ENCODE measurements at places on chromosomes 11 and 22.

- no peak for DNase-seq
These were observed 38.2 kb upstream of the EED start for GRCh38 chr11:86206337-86206695.

DNA sequence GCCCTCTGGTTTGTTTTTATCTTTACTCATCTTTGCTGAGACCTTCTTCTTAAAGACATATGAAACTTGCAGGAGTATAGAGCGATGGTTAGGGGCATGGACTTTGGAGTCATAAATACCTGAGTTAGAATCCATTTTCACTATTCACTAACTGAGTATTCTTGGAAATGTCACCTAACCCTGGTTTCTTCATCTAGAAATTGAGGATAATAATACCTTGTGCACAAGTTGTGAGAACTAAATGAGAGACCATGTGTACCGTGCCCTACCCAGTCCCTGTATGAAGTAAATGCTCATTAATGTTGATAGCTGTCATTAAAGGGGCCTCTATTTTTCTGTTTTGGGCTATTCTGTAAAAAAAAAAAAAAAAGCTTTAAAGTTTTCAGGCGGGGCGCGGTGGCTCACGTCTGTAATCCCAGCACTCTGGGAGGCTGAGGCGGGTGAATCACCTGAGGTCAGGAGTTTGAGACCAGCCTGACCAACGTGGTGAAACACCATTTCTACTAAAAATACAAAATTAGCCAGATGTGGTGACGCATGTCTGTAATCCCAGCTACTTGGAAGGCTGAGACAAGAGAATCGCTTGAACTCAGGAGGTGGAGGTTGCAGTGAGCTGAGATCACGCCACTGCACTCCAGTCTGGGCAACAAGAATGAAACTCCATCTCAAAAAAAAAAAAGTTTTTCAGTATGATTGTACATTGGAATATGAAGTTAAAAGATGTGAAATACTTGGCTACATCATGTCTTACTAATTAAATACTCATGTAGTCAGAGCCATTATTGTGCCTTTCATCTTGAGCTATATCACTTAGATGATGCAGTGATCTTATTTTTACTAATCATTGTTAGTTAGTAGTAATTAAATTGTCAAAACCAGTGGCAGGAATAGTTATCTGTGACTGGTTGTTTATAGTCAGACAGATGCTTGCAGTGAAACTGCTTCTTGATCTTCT, 95.0 kb downstream of the AMOTL1 start:
- DNase-seq = no peak

- no peak for DNase-seq
These were observed 6.1 kb downstream of the CLDN5 start for GRCh38 chr22:19517919-19518611.

GRCh38 chr11:133942577-133942976, 14.2 kb downstream of the IGSF9B start:
- no peak for DNase-seq

DNA sequence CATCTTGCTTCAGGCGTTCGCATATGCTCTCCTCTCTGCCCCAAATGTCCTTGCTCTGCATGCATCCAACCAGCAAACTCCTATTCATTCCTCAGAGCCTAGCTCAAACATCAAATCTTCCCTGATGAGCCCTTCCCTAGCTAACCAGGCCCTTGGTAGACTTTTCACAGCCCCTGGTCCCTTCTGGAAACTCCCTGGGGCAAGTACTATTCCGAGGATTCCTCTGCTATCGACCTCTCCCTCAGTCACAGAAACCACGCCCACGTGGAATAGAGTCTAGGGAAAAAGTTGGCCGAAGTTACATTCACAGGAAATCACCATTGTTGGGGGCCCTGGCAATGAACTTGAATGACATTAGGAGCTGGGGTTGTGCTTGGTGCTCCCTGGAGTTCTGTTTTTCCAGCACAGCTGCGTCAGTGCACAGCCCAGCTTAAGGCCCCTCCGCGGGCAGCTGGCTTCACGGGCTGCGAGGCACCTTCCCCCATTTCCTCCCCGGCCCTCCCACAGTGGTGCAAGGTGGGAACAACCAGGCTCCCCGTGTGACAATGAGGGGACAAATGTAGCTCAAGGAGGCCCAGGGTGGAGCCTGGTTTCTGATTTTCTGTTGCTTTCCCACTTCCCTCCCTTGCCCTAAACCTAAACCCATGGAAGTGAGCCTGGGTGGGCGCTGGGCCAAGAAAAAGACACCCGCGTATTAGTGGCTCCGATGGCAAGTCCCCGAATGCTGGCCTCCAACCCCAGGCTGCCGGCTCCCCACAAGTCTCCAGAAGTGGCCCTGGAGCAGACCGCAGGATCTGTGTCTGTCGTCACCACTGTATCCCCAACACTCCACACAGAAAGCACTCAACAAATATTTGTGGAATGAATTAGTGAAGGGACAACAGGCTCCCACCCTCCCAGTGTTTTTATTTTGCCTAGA, 4.3 kb upstream of the ATP5MGL start:
- no peak for DNase-seq

GRCh38 chr11:35077709-35078469, 61.1 kb upstream of the CD44 start:
- DNase-seq = peak; percentile 56

DNA sequence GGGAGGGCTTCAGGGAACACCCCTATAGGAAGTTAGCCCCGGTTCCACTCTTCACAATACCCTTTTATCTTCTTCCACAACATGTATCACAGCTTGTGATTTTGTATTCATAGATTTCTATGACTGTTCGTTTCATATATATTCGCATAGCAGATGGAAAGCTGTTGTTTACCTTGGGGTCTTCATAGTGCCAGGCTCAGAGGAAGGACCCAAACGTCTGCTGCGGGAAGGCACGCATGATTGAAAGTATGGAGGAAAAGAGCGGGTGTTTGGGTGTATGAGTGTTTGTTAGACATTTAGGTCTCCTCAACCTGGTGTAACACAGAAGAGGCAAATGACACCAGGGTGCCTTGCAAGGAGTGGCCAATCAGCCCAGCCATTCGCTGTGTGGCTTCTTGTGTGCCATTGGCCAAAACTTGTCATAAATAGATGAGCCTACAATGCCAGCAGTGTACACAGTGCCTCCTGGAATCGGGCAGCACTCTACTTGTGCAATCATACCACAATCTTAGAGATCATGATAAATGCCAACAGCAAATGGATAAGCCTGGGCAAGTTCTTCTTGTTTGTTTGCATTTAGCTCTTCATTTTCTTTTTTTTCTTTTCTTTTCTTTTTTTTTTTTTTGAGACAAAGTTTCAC, 10.9 kb upstream of the ADA2 start:
- no peak for DNase-seq

GRCh38 chr11:86103808-86104207, 34.9 kb upstream of the PICALM start:
- DNase-seq = no peak

DNA sequence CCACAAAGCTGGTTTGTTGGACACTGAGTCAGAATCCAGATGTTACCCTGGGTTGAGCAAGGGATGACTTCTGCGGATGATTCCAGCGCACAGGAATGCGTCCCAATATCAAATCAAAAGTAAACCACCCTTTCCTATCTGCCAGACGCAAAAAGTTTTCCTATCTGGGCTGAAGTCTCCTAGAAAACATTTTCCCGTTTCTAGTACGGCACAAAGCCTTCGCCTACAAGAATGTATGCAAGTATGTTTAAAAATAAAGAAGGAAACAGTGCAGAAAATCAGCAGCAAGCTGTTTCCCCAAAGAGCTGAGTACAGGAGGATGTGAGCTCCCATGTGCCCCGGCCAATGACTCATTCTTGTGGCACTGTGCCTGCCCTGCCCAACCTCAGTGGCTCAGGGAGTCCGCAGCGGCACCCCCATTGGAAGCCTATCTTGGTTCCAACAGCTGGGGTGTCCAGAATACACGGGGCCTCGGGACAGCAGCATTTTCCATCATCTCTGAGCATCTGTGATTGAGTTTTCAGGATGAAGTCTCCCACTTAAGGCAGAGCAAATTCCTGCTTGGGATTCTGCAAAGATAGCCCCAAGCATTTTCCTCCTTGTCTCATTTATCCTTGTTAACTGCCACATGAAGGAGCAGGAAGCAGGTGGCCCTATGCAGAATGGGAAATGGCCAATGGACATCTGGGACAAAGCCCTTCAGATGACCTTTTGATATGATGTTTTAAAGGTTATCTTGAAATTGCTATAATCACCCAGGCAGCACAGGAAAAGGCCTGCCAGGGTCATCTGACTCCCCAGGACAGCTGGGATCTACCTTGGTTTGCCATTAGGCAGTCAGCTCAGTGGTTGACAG, 17.5 kb downstream of the KCNJ5 start:
- peak; percentile 86 for DNase-seq

GRCh38 chr11:9701799-9702198, 37.9 kb downstream of the SWAP70 start:
- DNase-seq = peak; percentile 5

DNA sequence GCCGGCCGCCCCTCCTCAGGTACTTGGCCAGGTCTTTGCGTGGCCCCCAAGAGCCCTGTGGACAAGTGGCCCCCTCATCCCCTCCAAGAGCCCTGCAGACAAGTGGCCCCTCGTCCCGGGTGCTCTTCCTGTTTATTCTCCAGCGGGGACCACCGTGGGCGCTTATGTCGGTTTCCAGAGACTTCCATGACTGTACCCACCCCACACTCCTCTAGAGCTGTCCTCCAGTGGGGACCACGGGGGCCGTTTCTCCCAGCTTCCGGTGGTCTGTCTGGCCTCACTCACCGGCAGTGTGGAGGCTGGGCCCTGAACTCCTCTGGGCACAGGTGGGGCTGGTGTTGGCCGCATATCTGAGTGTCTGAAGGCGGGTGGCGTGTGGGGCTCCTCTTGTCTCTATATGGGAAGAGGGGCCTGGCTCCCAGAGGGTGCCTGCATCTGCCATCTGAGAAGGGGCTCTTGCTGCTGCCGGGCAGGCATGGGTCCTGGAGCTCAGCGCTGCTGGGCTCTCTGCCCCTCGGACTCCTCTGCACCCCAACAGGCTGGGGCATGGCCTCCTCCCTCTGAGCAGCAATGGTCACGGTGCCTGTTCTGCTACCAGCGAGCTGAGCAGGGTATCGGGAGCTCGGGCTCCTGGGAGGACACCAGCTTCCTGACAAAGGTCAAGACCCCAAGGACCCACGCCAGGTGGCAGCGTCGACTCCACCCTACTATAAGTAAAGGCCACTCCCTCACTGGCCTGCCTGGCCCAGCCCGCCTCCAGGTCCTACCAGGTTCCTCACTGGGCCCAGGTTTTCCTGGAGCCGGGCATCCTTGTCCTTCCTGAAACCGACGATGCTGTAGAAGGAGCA, 1264.3 kb downstream of the BRD1 start:
- DNase-seq = no peak

- DNase-seq = no peak
These were observed 232.2 kb downstream of the GUCY1A2 start for GRCh38 chr11:106785913-106786650.

- peak; percentile 94 for DNase-seq
These were observed 34.1 kb downstream of the LIF start for GRCh38 chr22:30212363-30212995.

DNA sequence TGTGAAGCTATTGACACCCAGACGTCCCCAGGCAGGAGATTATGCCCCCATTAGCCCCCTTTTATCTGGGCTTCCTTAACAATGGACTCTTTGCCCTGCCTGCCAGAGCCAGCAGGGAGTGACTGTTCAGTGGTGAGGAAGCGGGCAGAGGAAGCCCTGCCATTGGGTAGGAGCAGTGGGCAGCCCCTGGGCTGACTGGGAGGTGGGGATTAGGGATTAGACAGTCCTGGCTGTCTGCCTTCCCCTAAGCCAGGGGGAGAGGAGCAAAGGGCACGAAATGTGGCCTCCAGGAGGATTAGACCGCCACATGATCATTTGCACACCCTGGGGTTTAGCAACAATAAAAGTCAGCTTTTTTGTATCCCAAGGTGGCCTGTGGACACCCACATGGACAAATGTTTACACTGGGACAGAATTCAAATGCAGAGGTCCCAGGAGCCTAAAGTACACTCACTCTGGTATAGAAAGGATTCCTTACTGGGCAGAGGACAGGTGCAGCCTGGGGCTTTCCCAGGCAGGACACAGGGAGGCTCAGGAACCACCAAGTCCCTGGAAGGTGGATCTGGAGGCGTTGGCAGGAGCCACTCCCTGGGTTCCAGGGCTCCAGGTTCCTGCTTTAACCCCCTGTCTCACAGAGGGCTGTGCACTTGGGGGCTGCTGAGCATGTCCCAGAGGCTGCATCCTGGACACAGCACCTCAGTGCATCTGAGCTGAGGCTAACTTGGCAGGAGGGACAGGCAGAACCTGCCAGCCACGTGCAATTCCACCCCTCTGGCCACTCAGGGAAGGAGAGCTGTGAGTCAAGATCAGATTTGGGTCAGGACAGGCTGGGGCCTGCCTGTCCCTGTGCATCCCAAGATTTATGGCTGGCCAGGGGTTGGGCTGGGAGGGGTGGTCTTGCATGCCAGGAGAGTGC, 2.1 kb downstream of the PNPLA3 start:
- DNase-seq = peak; percentile 85

- peak; percentile 53 for DNase-seq
These were observed 16.1 kb downstream of the NCAPD3 start for GRCh38 chr11:134207538-134208239.

GRCh38 chr11:103042161-103042560, 49.8 kb downstream of the DCUN1D5 start:
- no peak for DNase-seq

GRCh38 chr11:2685566-2686359, 14.0 kb downstream of the KCNQ1OT1 start:
- DNase-seq = no peak

- no peak for DNase-seq
These were observed 51.3 kb downstream of the PRDM10 start for GRCh38 chr11:129951201-129951865.

DNA sequence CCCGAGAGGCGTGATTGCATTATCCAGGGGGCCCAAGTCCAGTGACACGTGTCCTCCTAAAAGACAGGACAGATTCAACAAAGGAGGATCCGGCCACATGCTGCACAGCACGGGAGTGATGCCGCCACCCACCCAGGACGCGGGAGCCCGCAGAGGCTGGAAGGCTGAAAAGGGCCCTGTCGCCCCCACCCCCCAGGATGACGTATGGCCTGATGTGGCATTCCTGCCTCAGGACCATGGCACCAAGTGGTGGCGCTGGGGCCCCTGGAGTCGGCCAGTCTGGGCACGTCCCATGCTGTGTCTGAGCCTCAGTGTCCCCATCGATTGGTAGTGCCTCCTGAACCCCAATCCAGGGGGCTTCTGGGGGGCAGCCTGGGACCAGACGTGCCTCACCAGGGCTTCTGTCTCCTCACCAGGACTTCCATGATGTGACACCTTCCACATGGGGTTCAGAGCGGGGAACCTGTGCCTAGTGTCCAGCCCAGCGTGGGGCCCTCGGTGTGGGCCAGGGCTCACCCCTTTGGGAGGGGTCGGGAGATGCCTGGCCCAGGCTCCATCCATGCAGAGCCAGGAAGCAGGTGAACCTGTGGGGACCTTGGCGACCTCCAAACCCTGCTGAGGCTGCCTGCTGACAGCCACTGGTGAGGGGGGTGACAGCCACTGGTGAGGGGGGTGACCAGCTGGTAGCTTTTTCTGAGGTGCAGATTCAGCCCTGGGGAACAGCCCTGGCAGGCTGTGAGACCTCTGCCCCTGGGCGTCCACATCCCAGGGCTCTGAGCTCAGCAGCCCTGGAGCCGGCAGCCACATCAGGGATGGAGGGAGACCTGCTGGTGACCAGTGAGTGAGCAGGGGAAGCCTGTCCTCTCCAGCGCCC, 75.3 kb downstream of the KCNQ1 start:
- no peak for DNase-seq

Data from MCF 10A (cell line).